ENCODE measurements at places on chromosomes 7 and 10.

DNA sequence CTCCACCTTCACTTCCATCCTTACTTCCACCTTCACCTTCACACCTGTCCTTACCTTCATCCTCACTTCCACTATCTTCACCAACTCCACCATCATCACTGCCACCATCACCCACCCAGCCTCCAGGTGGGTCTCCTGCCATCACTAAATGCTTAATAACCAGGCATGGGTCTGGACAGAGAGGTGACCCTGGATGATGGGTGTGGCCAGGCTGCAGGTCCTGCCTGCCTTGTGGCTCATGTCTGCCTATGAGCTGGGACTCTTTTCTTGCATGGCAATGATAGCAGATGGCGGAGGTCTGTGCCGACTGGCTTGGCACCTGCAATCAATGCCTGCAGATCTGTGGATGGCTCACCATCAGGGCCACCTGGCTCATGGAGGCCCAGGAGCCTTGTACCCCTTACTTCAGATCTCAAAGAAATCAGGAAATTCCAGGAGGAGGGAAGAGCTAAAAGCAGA, 60.1 kb upstream of the ELN start:
- DNase-seq, result no peak

GRCh38 chr7:70589010-70589409, 542.9 kb upstream of the GALNT17 start:
- DNase-seq, result no peak

- DNase-seq, result no peak
Observed at GRCh38 chr7:143331179-143331801, 15.4 kb downstream of the CLCN1 start.

- no peak for DNase-seq
Observed at GRCh38 chr10:125299461-125299860, 139.1 kb upstream of the CTBP2 start.

DNA sequence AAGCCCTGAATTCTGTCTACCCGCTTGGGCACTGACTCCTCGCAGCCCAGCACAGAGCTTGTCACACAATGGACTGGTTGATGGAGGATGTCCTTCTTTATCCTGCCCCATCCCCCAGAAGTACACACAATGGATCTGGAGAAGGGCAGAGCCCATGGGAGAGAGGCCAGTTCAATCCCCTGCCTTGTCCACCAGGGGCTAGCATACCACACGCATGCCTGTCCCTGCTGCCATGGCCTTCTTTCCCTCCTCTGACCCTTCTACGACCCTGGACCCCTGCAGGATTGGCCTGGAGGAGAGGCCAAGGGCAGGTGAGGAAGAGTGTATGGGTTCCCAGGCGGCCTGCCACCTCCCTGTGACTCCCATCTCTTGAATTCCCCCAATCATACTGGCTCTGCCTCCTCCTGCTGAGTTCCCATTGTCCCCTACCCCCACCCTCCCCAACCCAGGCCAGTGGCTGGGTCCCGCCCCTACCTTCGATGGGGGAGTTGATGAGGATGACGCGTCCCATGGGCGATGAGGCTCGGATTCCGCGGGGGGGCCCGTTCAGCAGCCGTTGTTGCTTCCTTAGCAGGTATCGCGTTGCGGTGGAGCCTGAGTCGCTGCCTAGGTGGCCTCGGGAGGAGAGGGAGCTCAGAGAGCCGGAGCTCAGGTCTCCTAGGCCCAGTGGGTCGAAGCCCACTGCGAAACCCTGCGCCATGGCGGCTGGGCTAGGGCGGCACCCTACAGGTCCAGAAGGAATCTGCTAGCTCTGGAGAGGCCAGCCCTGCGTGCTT, 1.2 kb downstream of the PDZD7 start:
- DNase-seq, result no peak

- DNase-seq, result no peak
Observed at GRCh38 chr10:49076741-49077521, 38.4 kb downstream of the VSTM4 start.

DNA sequence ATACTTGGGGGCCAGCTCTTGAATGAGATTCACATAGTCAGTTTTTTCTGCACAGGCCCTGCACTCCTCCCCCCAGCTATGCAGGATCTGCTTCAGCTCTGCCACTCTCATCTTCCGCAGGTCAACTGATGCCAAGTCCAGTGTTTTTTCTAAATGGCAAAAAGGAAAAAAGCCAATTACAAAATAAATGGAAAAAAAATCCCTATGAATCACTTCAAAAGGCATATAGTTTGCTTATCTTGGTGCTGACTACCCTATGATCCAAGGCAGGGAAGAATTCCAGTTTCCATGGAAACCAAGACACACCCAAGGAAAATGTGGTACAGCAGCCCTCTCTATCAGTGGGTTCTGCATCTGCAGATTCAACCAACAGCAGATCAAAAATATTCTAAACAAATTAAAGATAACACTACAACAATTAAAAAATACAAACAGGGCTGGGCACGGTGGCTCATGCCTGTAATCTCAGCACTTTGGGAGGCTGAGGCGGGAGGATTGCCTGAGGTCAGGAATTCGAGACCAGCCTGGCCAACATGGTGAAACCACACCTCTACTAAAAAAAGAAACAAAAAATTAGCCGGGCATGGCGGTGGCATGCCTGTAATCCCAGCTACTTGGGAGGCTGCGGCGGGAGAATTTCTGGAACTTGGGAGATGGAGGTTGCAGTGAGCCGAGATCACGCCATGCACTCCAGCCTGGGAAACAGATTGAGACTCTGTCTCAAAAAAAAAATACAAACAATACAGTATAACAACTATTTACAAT, 17.6 kb downstream of the CDNF start:
- DNase-seq, result no peak

- no peak for DNase-seq
Observed at GRCh38 chr10:3426190-3426845, 253.7 kb upstream of the PITRM1 start.

- no peak for DNase-seq
Observed at GRCh38 chr10:132957981-132958882, 15.9 kb upstream of the CFAP46 start.

DNA sequence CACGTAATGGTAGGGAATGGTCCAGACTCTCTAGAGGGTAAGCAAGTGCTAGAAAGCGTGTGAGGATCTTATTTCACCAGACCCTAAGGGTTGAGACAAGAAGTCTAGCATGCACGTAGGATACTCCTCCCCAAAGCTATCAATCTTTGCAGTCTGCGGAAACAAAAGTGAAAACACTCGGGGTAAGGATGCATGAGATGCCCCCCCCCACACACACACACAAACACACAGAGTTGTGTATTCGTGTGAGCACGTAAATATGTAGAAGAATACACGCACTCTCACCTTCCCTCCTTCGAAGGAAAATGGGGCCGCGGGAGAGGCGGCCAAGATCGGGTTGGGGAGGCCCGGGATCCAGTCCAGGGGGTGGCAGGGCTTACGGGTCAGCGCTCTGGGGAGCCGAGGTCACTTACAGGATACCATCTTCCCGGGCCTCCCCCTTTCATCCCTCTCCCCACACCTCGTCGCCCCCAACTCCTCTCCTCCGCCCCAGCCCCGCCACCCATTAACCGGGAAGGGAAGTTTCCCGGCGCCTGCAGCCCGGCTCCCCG, 455 bp downstream of the CUL2 start:
- DNase-seq, result no peak

GRCh38 chr10:44390585-44391072, 5.7 kb upstream of the CXCL12 start:
- no peak for DNase-seq

- no peak for DNase-seq
Observed at GRCh38 chr10:35056686-35057085, 33.5 kb downstream of the CUL2 start.

GRCh38 chr10:73793456-73793855, 8.1 kb downstream of the ZSWIM8 start:
- DNase-seq, result no peak

- DNase-seq, result peak; percentile 33
Observed at GRCh38 chr7:122965306-122965705, 30.2 kb downstream of the TAS2R16 start.

DNA sequence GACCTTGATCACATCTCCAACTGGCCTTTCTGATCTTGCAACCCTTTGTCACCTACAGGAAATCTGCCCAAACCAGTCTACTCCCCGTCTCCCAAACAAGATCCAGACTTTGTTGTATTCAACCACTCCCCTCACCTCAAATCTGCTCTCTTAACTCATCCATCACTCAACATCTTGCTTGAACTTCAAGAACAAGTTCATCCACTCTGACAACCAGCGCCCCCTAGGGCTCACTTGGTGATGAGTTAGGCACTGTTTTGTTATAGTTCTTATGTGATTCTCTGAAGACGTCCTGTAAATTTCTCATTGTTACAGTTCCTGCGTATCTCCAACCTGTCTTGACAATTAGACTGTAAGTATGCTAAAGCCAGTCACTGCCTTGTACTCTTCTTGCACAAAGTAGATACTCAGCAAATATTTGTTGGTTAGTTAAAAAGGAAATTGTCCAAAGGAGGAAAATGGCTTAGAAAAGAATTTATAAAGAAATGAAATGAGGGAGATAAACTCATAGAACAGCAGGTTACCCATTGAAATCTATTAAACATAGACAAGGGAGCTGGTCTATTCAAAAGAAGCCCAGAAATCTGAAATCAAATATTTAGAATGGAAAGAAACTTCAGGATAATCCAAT, 5.3 kb downstream of the FRMD4A start:
- no peak for DNase-seq

DNA sequence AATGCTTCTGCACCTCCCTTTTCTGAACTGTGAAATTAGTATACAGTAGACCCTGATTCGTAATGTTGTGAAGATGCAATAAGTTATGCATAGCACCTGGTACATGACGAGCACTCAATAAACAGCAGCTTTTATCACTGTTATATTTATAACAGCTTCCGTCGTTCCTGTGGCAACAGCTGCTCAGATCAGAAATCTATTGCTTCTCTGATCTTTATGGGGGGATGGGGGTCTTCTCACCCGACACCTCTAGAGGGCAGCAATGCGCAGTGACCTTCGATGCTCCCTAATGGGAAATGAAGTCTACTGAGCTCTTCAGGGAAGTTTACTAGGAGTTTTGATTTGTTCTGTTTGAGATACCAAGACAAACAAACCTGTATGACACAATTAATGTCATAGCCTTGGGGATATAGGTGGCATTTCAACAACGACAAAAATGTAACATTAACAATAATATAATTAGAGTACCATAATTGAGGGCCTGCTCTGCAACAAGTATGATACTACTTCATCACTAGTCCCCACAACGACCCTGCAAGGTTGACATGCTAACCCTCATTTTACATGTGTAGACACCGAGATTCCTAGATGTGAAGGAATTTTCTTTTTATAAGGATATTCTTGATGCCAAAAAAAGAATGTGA, 289.6 kb downstream of the SFMBT2 start:
- DNase-seq, result no peak

DNA sequence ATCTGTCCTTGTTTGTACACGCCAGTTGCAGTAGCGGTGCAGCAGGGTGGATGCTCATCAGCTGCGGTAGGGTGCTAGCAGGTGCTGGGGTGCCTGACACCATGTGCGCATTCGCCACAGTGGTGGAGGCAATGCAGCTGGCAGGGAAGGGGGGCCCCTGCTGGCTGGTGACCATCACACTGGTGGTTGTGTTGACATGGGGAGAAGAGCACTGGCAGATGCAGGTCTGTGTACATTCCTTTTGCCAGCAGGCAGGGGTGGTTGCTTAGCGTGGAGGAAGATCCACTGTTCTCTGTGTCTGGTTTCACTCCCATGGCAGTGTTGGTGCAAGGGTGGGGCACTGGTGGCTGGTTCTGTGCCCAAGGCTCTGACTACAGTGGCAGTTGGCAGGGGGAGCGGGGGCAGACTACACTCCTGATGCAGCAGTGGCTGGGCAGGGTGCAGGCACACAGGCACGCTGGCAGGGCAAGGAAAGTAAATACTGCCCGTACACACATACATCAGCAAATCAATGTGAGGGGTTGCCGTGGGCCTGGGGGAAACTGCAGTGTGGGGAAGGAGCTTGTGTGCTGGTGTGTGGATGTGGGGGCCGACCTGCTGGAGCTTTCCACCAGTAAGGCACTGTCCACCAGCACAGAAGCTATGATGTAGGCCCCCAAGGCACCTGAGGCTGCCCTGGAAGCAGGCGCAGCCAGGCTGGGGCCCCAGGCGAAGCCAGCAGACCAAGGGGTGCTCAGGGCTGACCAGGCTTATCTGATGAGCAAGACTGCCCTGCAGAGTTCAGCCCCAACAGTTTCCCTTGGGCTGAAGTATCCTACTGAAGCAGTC, 87.2 kb upstream of the UNC5B start:
- no peak for DNase-seq

DNA sequence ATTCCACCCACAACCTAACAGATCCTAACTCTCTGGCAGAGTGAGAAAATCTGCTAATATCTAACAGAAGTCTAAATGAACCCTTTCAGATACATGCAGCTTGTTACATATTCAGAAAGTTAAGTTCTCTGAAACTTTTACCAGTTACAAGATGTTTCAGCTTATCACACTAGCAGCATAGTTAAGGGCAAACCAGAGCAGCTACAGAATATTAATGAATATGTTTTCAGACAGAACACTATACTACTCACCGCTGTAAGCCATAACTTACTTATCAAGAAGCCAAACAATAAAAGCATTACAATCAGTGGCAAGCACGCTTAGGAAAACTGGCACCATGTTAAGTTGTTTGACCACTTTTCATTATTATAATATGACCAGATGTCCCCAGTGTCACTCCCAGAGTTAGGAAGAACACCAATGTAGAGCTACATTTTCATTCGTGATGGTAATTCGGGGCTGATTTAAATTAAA, 2.7 kb downstream of the ITGB1 start:
- DNase-seq, result no peak

- DNase-seq, result no peak
Observed at GRCh38 chr10:29257784-29258135, 31.1 kb upstream of the LYZL1 start.

GRCh38 chr7:131803816-131804215, 247.4 kb upstream of the PODXL start:
- DNase-seq, result no peak

DNA sequence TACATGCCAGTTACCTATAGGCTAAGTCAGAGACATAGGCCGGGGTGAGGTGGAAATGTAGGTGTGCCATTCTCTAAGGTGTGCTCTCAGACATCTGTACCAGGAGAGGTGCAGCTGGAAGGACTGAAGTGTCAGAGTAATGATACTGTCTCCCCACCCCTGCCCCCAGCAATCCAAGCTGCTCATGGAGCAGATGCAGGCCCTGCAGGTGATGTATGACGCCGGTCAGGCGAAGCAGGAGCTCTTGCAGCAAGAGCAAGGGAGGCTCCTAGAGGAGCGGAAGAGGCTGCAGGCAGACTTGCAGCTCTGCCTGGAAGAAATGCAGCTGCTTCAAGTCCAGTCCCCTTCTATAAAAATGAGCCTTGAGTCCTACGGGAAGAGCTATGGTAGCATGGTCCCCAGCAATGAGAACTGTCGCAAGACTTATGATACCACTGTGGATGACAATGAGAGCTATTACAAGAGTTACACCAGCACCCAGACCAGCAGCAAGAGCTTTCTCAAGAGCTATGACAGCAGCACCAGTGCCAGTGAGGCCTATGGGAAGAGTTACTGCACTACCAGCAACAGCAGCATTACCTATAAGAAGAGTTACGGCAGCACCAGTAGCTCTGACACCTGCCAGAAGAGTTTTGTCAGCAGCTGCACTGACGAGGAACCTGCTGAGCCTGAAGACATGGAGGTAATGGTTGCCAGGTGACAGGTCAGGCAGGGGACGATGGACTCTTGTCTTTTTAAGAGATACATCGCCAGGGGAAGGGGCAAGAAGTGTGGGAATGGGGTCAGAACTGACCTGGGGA, 18.4 kb upstream of the FLNC start:
- no peak for DNase-seq

- DNase-seq, result no peak
Observed at GRCh38 chr7:42934291-42934690, 2.1 kb downstream of the MRPL32 start.

GRCh38 chr7:50798126-50798525, 15.4 kb upstream of the GRB10 start:
- no peak for DNase-seq

Measured in NCI-H1930 (cell line).